ENCODE measurements at places on chromosomes 7 and 10. TPM values are rescaled to one million over a fixed set of nuclear protein-coding genes. Genes with fewer than 3 reads are reported as not detected.

The CRYGN gene
- total RNA-seq = not detected

- DNase-seq = no peak
- H3K36me3 ChIP-seq = no peaks in the 10 kb centered on the region
- H3K27me3 ChIP-seq = no peaks in the 10 kb centered on the region
- no peak overlapping the region for H3K27ac ChIP-seq
These were observed 27.7 kb downstream of the RRP12 start for GRCh38 chr10:97373456-97373855.

DNA sequence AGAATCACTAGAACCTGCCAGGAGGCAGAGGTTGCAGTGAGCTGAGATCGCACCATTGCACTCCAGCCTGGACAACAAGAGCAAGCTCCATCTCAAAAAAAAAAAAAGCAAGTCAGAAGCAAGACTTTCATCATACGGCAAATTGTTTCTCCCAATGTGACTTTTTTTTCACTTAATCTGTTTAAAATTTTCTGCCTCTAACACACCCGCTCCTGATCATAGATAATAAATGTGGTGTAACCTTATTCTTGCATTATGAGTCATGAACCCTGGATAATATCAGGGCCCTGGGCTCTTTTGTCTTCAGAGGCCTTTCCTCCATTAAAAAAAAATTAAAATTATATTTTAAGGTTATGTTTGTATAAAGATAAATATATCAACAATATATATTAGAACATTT is 111.4 kb upstream of the JCAD start:
- no peak overlapping the region for H3K27ac ChIP-seq
- H3K4me3 ChIP-seq = no peak overlapping the region
- H3K36me3 ChIP-seq = no peaks in the 10 kb centered on the region
- H3K27me3 ChIP-seq = no peaks in the 10 kb centered on the region
- DNase-seq = no peak

DNA sequence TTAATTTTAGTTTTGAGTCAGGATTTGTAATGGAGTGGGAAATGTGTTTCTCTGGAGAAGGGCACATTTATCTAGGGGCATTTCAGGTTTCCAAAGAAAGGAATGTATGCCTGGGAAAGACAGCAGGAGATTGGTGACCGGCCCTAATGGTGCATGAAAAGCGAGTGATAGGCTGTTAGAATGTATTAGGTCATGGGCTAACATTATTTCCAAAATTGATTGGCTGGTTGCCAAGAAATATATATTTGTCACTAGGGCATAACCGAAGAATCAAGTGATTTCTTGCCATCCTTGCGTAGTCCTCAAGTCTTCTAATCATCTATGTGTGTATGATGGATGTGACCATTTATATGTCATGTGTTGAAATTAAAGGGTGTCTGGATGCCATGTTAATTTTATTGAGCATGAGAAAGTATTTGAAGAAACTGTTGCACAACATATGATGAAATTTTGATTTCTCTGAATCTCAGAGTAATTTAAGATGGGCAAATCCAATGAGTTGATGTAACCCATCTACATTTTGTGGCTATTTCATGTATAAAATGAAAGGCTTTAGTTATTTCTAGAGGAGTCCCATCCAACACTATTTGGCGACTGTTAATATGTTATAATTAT is 248.4 kb downstream of the BMPER start:
- H3K27ac ChIP-seq = no peak overlapping the region
- H3K4me3 ChIP-seq = no peak overlapping the region
- H3K36me3 ChIP-seq = no peaks in the 10 kb centered on the region
- no peaks in the 10 kb centered on the region for H3K27me3 ChIP-seq
- no peak for DNase-seq
- H3K4me1 ChIP-seq = no peaks in the 10 kb centered on the region

DNA sequence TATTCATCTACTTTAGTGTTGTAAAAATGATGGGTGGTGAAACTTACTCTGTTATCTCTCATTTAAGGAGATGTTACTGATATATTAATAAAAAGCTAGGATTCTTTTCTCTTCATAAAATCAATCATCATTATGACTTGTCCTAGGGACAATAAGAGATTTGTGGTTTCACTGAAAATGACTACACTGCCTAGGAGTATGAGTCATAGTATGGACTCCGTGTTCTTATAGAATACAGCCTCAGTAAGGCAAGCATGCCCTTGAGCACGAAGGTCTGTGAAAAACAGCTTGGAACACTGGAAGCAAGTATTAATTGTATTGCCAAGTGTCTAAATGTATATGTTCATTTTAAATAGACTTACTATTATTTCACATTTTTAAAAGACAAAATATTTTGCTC is 749.2 kb upstream of the PCDH15 start:
- no peaks in the 10 kb centered on the region for H3K27me3 ChIP-seq
- H3K36me3 ChIP-seq = no peaks in the 10 kb centered on the region
- H3K4me3 ChIP-seq = no peak overlapping the region
- H3K27ac ChIP-seq = no peak overlapping the region
- no peaks in the 10 kb centered on the region for H3K4me1 ChIP-seq

DNA sequence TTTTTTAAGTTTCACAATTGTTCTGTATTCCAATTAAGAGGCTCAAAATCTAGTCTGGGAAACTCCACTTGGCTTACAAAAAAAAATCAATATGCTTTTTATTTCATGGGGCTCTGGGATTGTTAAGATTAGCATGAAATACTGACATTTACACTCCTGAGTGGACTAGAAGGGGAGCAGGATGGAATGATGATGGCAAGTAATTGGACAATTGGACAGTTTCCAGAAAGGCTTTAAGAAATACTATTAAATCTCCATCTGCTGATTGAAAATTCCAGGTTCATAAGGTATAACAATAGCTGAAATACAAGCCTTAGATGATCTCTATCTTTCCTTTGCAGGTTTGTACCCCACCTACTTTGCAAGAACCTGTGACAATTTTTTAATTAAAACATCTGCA is 184.4 kb downstream of the LRRTM3 start:
- no peaks in the 10 kb centered on the region for H3K36me3 ChIP-seq
- no peaks in the 10 kb centered on the region for H3K27me3 ChIP-seq
- no peak overlapping the region for H3K27ac ChIP-seq
- H3K4me1 ChIP-seq = no peaks in the 10 kb centered on the region
- H3K4me3 ChIP-seq = no peak overlapping the region

GRCh38 chr7:8295638-8296361 is 33.8 kb upstream of the ICA1 start:
- peak; percentile 25 for DNase-seq
- no peaks in the 10 kb centered on the region for H3K27me3 ChIP-seq
- H3K4me1 ChIP-seq = no peaks in the 10 kb centered on the region

DNA sequence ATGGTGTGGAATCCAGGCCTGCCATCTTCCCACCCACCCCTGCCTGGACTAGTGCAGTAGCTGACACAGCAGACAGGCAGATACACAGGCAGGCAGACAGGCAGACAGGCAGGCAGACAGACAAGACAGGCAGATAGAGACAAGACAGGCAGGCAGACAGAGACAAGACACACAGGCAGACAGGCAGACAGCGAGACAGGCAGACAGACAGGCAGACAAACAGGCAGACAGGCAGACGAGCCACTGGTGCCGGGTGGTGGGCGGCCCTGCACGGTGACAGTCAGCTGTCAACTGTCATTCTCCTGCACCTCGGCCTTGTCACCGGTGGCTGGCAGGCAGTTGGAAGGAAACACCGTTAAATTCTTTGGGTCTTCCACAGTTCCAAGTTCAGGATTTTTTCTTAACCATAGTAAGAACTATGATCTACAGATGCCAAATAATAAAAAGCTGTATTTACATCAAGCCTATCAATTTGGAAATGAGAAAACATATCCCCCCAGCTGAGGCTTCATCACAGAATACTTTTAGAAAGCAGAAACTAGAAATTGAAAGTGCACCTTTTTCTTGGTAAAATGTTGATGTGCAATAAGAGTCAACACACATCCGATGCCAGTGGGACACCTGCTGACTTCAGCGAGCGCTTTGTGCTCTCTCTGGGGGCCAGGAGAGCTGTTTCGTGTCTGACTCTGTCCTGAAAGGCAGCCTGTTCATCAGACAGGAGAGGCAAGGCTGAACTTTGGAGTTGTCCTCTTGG is 250.4 kb downstream of the DNAJB6 start:
- H3K4me3 ChIP-seq = no peak overlapping the region
- no peak overlapping the region for H3K27ac ChIP-seq
- H3K4me1 ChIP-seq = no peaks in the 10 kb centered on the region
- no peaks in the 10 kb centered on the region for H3K27me3 ChIP-seq
